Psoas muscle (tissue), 8 donors: ENCODE measurements at places on chromosomes 4 and X. TPM values are rescaled to one million over a fixed set of nuclear protein-coding genes. Genes with fewer than 3 reads are reported as not detected.
A peak's percentile ranks its signal among the peaks of the same experiment; 100 is the strongest.

TCEAL6 gene
- total RNA-seq, result not detected

LRCH2 gene
- 0.38 TPM for total RNA-seq

PDE6B gene
- total RNA-seq, result 0.39 TPM

MAGEB17 gene
- not detected for total RNA-seq

GUCY1A1 gene
- total RNA-seq, result 8.9 TPM

PPP2R2C gene
- 0.62 TPM for total RNA-seq

CXorf65 gene
- not detected for total RNA-seq

DCAF12L2 gene
- total RNA-seq, result 0.08 TPM

DAPP1 gene
- 0.46 TPM for total RNA-seq

RPS3A gene
- total RNA-seq, result 1,071 TPM

SHROOM2 gene
- total RNA-seq, result 0.11 TPM

DNA sequence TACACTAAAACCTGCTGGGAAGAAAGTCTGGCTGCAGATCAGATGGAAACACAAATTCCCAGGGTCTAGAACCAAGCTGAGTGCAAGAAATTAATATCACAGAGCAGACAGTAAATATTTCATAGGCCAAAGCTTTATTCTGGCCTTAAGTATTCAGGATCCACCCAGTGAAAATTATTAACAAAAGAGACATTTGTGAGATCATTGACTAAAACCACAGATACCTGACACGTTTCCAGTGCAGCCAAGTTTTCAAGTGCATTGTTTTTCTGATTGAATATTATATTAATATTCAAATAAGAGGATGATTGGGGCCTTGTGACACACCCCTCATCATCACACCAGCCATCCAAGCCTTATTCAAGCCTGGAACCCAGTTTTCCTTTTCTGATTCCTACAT is 10.3 kb downstream of the ELOVL6 start:
- no peaks in the 10 kb centered on the region for H3K4me1 ChIP-seq
- no peaks in the 10 kb centered on the region for H3K36me3 ChIP-seq
- H3K27ac ChIP-seq, result no peak overlapping the region
- no peaks in the 10 kb centered on the region for H3K27me3 ChIP-seq
- DNase-seq, result no peak
- no peak overlapping the region for H3K4me3 ChIP-seq

DNA sequence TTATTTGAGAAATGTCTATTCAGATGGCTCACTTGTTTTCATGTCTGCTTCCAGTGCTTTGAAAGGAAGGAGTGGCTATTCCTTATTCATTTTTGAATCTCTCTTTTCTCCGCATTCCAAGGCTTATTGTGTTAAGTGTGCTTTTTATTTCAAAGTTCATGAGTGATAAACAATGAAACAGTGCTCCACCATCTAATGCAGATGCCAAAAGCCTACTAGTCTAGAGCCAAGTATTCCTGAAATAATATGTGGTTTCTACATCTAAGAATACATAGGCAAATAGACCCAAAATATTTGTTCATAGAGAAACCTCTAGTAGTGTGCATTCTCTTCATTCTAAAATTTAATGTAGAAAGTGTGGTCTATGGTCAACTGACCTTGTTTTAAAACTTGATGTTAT is 187.3 kb downstream of the GABRB1 start:
- no peaks in the 10 kb centered on the region for H3K36me3 ChIP-seq
- H3K27ac ChIP-seq, result no peak overlapping the region
- no peak overlapping the region for H3K4me3 ChIP-seq
- no peak for DNase-seq
- H3K27me3 ChIP-seq, result no peaks in the 10 kb centered on the region

DNA sequence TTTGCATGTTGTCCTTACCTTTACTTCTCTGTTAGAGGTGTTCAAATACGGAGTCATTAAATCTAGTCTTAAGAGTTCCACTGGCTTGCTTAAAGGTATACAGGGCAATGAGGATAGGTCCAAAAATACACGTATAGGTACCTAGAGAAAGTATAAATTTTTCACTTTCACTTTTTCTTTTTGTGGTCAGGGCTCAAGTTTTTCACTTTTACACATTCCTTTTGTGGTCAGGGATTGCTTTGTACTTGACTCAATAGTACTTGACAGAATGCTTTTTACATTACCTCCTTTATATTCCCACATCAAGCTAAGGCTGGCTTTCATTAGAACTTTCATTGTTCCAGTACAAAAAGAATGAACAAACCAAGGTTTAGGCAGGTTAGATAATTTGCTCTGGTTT is 21.7 kb downstream of the TMEM184C start:
- DNase-seq, result no peak
- no peaks in the 10 kb centered on the region for H3K4me1 ChIP-seq
- H3K36me3 ChIP-seq, result peaks cover 2% of the 10 kb centered on the region
- H3K27ac ChIP-seq, result no peak overlapping the region
- H3K27me3 ChIP-seq, result no peaks in the 10 kb centered on the region

GRCh38 chrX:41150043-41150442 is 64.8 kb downstream of the USP9X start:
- H3K27me3 ChIP-seq, result no peaks in the 10 kb centered on the region
- no peak overlapping the region for H3K4me3 ChIP-seq
- no peaks in the 10 kb centered on the region for H3K36me3 ChIP-seq
- no peaks in the 10 kb centered on the region for H3K4me1 ChIP-seq
- no peak overlapping the region for H3K27ac ChIP-seq

DNA sequence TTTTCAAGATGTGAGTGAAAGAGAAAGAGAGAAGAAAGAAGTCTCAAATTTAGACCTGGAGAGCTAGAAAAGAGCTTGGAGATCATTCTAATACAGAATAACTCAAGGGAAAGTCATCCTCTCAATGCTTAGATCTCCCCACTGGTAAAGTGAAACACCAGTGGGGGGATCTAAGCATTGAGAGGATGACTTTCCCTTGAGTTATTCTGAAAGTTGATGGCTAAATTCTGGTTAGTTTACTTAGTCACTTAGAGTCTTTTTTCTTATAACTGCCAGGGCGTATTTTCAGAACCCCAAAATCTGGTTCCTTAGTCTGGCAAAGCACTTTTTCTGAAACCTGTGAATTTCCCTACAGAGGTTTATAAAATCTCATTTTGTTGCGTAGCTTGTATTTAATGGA is 198.6 kb downstream of the ARHGAP24 start:
- no peak overlapping the region for H3K4me3 ChIP-seq
- DNase-seq, result no peak
- no peaks in the 10 kb centered on the region for H3K36me3 ChIP-seq
- no peaks in the 10 kb centered on the region for H3K4me1 ChIP-seq

GRCh38 chr4:89497517-89498308 is 190.1 kb upstream of the GPRIN3 start:
- no peaks in the 10 kb centered on the region for H3K4me1 ChIP-seq
- H3K4me3 ChIP-seq, result no peak overlapping the region
- H3K27ac ChIP-seq, result no peak overlapping the region
- no peak for DNase-seq

DNA sequence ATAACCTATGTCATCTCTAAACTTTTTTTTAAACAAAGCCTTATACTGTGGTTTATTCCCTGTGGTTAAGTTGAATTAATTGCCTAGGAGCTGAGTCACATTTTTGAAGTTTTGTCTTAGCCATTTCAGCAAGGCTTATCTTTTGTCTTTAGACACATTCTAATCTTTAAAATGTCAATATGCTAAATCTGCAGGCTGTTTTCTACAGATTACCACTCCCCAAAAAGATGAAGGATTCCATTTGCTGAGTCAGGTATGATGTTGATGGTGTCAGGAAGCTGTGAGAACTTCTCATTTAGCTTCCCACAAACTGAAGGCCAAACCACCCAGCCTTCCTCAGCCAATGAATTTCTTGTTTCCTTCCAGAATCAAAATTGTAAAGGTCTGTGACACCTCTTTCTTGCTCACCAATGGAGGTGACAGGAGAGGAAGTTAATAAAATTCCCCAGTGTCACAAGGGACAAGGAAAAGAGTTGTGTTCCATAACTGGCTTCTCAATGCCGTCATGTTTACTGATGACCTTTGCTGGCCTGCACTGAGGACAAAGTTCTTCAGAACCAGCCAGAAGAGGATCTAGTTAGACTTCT is 3.7 kb upstream of the CXCL6 start:
- no peak overlapping the region for H3K27ac ChIP-seq
- H3K36me3 ChIP-seq, result no peaks in the 10 kb centered on the region
- H3K4me3 ChIP-seq, result no peak overlapping the region
- H3K27me3 ChIP-seq, result no peaks in the 10 kb centered on the region
- no peaks in the 10 kb centered on the region for H3K4me1 ChIP-seq
- DNase-seq, result no peak

GRCh38 chr4:24849756-24850155 is 54.4 kb downstream of the SOD3 start:
- no peak overlapping the region for H3K4me3 ChIP-seq
- no peaks in the 10 kb centered on the region for H3K27me3 ChIP-seq
- H3K36me3 ChIP-seq, result no peaks in the 10 kb centered on the region
- no peak for DNase-seq

DNA sequence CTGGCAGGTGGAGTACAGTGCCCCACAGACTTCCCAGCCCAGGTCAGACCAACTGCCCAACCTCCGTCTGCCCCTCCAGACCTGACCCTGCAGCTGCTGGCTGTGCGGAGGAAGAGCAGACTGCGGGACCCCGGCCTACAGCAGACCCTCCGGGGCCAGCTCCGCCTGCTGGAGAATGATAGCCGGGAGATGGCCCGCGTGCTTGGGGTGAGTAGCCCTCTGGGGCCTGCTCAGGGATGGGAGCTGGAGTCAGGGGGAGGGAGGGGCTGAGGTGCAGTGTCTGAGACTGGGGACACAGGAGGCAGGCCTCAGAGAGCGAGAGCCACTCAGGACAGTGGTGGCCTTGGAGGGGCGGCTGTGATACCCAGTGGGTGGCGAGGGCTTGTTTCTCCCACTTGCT is 13.5 kb downstream of the SH3TC1 start:
- H3K4me3 ChIP-seq, result no peak overlapping the region
- no peaks in the 10 kb centered on the region for H3K27me3 ChIP-seq
- H3K27ac ChIP-seq, result no peak overlapping the region
- no peaks in the 10 kb centered on the region for H3K36me3 ChIP-seq
- H3K4me1 ChIP-seq, result no peaks in the 10 kb centered on the region

GRCh38 chr4:165709516-165709915 is 163.5 kb upstream of the TLL1 start:
- no peaks in the 10 kb centered on the region for H3K27me3 ChIP-seq
- no peaks in the 10 kb centered on the region for H3K4me1 ChIP-seq
- no peak overlapping the region for H3K27ac ChIP-seq
- H3K36me3 ChIP-seq, result no peaks in the 10 kb centered on the region

DNA sequence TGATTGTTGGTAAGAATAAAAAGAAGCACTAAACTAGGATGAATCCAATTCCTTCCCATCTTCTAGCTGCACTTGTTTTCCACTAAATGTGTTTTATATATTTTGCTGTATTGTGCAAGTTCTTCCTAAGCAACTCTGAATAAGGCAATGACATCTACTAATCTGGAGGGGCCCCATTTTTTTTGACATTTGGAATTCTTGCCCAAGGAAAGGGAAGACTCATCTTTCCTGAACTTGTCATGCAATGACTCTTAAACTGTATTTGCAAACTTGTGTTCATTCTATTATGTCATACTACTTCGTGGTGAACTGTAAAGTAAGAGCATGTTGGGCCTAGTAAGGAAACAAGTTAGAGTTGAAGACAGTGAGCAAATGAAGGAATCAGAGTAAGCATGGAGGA is 45.9 kb downstream of the FREM3 start:
- DNase-seq, result no peak
- H3K4me3 ChIP-seq, result no peak overlapping the region
- H3K36me3 ChIP-seq, result no peaks in the 10 kb centered on the region
- H3K27ac ChIP-seq, result no peak overlapping the region

GRCh38 chr4:105179539-105180401 is 33.1 kb downstream of the TET2 start:
- peak overlapping the region; percentile 33 for H3K27ac ChIP-seq
- H3K36me3 ChIP-seq, result no peaks in the 10 kb centered on the region
- H3K4me3 ChIP-seq, result no peak overlapping the region
- DNase-seq, result no peak
- H3K4me1 ChIP-seq, result peaks cover 33% of the 10 kb centered on the region
- no peaks in the 10 kb centered on the region for H3K27me3 ChIP-seq

DNA sequence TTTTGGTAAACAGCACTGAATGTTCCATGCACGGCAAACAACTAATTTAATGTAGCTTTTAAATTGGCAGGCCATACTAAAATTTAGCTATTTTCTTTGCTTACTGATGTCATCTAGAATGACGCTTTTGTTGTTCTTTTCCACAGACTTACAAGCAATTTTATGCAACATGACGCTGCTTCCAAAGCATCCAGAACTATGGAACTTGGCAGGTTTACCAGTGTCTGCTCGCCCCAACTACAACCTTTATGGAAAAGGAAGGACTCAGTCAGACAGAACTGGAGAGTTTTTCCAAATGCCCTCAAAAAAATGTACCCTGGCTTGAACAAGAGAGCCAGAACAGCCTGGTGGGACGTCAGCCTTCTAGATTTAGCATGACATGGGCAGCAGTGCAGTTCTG is 58.7 kb downstream of the ANOS1 start:
- no peaks in the 10 kb centered on the region for H3K36me3 ChIP-seq
- no peak for DNase-seq
- no peaks in the 10 kb centered on the region for H3K27me3 ChIP-seq
- no peak overlapping the region for H3K4me3 ChIP-seq

DNA sequence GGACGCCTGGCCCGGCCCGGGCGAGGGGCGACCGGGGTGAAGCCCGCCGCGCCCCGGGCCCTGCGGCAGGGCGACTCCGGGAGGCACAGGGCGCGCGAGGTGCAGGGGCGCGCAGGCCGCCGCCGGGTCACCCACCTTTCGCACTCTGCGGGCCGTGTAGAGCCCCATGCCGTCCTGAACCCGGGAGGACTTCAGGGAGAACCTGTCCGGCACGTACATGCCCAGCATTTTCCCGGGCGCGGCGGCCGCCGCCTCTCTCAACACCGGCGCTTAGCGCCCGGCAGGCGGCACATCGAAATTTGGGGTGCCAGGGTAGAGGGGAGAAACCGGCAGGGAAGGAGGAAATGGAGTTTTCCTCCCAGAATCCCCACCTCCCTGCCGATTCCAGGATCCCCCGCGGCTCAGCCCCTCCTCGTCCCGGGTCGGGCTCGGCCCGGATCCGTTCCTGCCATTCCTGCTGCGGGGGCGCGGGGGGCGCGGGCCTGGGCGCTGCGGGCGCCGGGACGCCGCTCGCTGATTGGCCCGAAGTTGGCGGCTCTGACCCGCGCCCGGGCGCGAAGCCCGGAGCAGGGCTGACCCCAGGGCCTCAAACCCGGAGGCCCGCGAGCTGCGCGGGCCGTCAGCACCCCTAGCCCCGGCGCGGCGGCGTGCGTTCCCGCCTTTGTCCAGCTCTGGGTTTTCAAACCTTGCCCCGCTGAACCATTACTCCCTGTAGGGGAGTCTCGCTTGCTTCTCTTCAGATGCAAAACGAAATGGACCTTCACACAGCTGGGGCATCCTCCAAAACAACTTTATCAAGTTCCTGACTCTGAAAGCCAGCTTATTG is at the start of gene PRDM5:
Gene PRDM5, minus strand, starts transcription at position 346 of the 826 bp plus-strand sequence. Its CDS starts 118 bp downstream, at position 228.
- peaks cover 22% of the 10 kb centered on the region for H3K4me1 ChIP-seq
- H3K27ac ChIP-seq, result peak within 1 kb of the TSS; percentile 83
- peak; percentile 72 for DNase-seq

DNA sequence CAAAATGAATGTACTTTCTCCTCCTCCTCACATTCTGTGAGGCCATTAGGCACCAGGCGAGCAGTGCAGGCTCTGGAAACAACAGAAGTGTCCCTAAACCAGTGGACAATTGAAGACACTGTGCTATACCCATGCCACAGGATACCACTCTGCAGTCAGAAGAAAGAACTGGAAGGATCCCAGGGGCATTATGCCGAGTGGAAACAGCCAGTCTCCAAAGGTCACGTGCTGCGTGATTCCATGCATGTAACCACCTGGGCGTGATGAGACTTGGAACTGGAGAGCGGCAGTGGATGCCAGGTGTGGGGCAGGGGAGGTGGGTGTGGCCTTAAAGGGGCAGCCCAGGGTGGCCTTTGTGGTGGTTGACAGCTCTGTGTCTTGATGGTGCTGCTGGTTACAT is 139.4 kb downstream of the EVC2 start:
- H3K27ac ChIP-seq, result no peak overlapping the region
- H3K4me3 ChIP-seq, result no peak overlapping the region
- DNase-seq, result no peak
- no peaks in the 10 kb centered on the region for H3K36me3 ChIP-seq
- no peaks in the 10 kb centered on the region for H3K27me3 ChIP-seq
